Activated naive CD4-positive, alpha-beta T cell treated with anti-CD3 and anti-CD28 coated beads, Interleukin-2, amount 50 U/mL, for 72 hours (primary cell): ENCODE measurements at places on chromosomes 12 and 14. TPM values are rescaled to one million over a fixed set of nuclear protein-coding genes. Genes with fewer than 3 reads are reported as not detected.

PRIMA1 gene
- total RNA-seq = not detected

ARID2 gene
- 31.5 TPM for total RNA-seq

OR4M1 gene
- total RNA-seq = not detected

ARMH4 gene
- 0.14 TPM for total RNA-seq

DNA sequence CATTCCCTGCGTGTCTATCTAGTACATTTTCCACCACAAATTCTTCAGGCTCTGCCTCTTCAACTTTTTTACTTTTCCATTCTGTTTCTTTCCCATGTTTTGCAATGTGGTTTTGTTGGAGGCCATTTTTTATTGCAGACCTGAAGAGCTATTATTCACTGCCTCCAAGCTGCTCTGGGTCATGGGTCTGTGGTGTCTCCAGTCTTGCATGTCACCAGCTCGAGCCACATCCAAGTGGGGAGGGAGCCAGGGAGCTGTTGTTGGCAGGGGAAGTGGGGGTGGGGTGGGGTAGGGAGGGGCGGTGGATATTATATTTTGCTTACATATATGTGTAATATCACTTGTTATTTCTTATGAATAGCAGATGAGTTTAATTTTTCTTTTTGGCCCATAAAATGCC lies 69.1 kb downstream of the VEZT start:
- no peak for DNase-seq

DNA sequence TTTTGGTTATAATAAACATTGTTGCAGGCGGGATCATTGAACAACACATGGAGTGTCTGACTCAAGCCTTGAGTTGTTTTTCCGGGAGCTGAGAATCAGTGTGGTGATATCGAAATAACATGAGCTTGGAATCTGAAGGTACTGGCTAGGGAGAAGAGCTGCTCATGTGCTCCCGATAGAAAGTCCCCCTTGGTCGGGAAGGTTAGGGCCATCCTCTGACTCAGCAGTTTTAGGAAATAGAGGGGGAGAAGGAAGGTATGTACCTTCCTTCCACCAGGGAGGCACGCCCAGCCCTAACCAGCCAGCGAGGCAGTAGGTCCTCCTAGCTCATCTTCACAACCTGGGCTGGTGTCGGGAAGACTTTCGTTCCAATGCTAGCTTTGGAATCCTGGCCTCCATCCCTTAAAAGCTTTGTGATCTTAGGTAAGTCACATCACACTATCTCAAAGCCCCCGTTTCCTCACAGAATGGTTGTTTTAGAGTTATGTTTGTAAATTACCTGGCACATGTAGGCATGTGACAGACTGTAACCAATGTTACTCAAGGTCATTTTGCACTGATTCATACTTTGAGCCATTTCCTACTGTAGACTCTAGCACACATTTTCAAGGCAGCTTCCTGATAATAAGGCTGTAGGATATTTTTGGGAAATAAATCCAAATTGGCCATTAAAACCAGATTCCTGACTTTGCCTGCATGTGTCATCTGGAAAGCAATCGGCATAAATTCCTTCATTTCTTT lies 1.9 kb upstream of the RAB35 start:
- DNase-seq = no peak

GRCh38 chr12:78739653-78740052 lies 124.9 kb upstream of the SYT1 start:
- DNase-seq = no peak

DNA sequence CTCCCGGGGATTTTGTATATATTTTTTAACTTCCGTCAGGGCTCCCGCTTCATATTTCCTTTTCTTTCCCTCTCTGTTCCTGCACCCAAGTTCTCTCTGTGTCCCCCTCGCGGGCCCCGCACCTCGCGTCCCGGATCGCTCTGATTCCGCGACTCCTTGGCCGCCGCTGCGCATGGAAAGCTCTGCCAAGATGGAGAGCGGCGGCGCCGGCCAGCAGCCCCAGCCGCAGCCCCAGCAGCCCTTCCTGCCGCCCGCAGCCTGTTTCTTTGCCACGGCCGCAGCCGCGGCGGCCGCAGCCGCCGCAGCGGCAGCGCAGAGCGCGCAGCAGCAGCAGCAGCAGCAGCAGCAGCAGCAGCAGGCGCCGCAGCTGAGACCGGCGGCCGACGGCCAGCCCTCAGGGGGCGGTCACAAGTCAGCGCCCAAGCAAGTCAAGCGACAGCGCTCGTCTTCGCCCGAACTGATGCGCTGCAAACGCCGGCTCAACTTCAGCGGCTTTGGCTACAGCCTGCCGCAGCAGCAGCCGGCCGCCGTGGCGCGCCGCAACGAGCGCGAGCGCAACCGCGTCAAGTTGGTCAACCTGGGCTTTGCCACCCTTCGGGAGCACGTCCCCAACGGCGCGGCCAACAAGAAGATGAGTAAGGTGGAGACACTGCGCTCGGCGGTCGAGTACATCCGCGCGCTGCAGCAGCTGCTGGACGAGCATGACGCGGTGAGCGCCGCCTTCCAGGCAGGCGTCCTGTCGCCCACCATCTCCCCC lies 777 bp downstream of the ASCL1 start:
- DNase-seq = no peak

DNA sequence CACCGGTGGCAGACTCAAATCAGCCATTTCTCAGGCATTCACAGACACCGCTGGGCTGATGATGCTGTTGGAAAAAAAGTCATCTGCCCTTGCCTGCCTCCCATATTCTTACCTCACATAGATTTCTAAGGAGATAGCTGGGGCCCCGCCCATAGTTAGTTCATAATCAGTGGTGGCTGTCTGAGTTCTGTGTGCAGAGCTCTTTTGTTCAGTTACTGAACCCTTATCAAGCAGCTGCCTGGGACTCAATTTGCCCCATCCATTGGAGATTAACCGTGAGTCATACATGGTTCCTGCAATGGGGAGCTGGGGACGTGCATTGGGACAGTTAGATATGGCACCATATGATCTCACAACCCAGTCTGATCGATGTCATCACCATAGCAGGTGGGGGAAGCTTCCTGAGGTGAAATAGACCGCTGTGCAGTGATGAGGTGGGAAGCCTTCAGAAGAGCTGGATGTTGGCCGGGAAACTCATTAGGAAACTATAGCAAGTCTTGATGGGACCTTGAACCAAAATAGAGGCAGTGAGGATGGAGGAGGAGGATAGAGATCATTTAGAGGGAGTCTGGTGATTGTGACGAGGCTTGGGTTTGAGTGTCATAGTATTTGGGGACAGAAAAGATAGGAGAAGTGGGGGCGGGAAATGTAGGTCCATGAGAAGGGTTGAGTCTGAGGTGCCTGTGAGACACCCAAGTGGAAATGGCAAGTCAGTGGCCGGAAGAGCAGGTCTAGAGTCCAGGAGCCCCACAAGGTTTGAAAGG lies 147.8 kb downstream of the GCH1 start:
- DNase-seq = no peak

DNA sequence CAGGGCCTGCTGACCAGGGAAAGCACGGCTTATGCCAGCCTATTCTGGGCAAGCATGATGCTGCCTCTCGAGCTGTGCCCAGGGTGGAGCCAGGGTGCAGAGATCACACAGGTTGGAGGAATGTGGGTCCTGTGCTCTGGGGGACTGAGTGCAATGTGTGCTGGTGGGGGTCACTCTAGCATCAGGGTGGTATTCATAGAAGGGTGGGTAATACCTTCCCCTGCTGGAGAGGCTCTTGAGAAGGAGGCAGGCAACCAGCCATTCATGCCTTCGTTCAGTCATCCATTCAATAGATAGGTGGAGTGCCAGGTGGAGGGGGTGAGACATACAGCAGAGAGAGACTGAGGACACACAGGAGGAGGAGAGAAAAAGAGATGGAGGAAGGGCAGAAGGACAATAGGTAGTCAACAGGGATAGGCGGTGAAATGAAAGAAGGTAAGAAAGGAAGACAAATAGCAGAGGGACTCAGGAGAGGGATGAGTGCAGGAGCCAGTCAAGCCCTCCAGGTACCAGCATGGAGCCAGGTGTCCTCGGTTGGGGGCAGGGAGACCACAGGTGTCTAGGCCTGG lies 5.2 kb upstream of the ZNF385A start:
- DNase-seq = no peak

DNA sequence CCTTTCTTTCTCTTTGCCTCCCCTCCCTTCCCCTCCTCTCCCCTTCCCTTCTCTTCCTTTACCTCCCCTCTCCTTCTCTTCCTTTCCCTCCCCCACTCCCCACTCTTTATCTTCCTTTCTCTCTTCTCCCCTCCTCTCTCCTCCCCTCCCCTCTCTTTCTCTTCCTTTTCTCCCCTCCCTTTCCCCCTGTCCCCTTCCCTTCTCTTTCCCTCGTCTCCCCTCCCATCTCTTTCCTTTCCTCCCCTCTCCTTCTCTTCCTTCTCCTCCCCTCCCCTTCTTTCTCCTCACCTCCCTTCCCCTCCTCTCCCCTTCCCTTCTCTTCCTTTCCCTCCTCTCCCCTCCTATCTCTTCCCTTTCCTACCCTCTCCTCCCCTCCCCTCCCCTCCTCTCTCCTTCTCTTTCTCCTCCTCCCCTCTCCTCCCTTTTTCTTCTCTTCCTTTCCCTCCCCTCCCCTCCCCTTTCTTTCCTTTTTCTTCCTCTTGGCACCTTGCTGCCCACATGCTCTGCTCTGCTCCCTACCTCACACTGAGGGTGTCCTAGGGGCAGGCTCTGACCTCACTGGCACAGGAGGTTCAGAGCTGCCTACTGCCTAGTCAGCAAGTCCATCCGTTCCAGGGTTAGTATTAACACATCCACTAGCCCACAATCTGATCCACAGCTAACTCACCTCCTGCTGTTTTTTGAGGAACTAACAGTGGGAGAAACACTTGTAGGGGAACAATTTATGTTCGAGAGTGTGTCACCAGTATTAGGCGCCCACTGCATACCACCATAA lies 101.0 kb downstream of the NUAK1 start:
- DNase-seq = no peak
